ENCODE measurements at places on chromosomes 1 and 21. TPM values are rescaled to one million over a fixed set of nuclear protein-coding genes. Genes with fewer than 3 reads are reported as not detected.

DNA sequence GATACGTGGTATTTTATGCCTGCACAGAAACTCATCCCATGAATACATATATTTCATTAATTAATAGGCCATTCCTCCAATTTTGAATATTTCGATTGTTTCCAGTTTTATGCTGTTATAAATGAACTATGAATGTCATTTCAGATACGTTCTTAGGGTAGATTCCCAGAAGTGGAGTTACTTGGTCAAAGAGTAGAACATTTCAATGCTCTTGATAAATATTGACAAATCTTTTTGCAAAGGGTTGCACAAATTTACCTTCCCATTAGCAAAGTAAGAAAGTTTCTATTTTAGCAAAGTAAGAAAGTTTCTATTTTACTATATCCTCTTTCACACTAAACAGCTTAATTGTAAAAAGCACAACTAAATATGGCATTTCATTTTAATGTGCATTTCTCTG lies 48.9 kb downstream of the KCNT2 start:
- DNase-seq, result no peak

DNA sequence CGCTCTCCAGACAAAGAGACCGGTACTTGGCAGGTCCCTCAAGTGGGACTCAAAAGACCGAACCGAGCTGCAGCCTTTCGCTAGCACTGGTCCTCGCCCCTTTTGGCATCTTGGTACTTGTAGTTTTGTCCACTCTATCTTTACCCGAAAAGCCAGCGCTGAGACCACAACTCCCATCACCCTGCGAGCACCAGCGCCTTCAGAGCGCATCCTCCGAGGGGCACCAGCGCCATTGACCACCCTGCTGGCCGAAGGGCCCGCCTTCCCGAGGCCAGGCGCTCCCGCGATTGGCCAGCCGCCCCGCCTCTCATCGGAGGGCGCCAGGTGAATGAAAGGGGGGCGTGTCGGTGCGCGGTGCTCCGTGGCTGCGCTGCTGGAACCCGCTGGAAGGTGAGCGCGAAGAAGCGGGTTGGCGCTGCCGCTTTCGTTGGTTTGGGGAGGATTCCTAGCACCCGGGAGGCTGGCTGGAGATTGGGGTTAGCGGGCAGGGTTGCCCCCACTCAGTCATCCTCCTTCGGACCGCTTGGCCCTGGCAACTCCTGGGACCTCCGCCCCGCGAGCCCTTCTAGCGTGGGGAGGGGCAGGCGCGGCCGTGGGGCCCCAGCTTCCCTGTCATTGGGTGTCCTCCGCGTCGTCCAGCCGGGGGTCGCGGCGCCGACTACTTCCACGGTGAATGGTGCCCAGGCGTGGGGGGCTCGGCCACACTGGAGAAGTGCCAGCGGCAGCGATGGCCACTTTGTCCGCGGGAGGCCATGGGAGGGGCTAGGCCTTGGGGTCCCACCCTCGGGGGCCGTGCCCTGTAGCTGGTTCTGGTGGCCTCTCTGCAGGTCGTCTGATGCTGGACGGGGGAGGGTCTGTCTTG lies at the start of gene ZBTB8B:
Gene ZBTB8B, plus strand, starts transcription at position 357 of the 862 bp plus-strand sequence. CDS start 5,553 bp downstream, outside the sequence.
- peak; percentile 32 for DNase-seq

- no peak for DNase-seq
Observed at GRCh38 chr1:17097147-17097546, 22.1 kb downstream of the PADI2 start.

- DNase-seq, result no peak
Observed at GRCh38 chr1:214354440-214355148, 73.6 kb downstream of the SMYD2 start.

The EXO1 gene
- 48.2 TPM for total RNA-seq

DNA sequence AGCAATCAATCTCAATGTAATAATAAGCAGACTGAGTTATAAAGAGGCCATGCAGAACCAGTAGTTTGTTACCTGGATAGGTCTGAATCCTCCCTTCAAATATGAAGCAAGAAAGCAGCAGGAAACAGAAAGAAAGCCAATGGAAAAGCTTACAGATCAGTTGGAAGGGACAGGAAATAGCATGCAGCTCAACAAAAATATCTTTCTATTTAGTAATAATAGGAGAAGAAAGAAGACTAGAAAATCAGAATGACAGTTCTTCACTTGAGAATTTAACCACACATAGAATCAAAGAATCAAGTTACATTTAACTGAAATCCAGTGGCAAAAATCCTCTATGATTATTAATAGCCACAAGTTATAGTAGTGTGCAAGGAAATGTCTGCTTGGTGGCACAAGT lies 194.4 kb downstream of the EIF4G3 start:
- no peak for DNase-seq

- peak; percentile 27 for DNase-seq
Observed at GRCh38 chr1:171226747-171227370, 21.4 kb upstream of the FMO1 start.

The GAS5 gene
- total RNA-seq, result 356 TPM

The FAM78B gene
- 0.16 TPM for total RNA-seq

- DNase-seq, result no peak
Observed at GRCh38 chr1:8112611-8113261, 86.6 kb upstream of the ERRFI1 start.

GRCh38 chr1:180027949-180028445 lies 73.4 kb downstream of the CEP350 start:
- no peak for DNase-seq

The KRTAP19-1 gene
- not detected for total RNA-seq

The SELP gene
- total RNA-seq, result 0.13 TPM

DNA sequence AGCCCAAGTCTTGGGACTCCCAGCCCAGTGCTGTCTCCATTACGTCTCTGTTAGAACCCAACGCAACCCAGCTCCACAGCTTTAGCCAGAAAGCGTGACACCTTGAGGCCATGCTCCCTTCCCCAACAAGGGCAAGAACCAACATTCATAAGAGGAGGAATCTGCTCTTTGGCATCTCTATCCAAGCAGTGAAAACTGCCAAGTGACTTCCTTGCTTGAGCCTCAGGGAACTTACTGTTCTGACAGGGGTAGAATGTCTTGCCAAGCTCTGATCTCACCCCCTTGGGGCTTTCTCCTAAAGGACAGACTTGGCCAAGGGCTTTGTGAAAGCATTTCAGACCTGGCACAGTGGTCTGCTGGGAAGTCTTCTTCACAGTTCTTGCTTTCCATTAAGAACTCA lies 56.6 kb downstream of the SYT6 start:
- no peak for DNase-seq

- no peak for DNase-seq
Observed at GRCh38 chr21:38322311-38322950, 65.6 kb downstream of the KCNJ15 start.

DNA sequence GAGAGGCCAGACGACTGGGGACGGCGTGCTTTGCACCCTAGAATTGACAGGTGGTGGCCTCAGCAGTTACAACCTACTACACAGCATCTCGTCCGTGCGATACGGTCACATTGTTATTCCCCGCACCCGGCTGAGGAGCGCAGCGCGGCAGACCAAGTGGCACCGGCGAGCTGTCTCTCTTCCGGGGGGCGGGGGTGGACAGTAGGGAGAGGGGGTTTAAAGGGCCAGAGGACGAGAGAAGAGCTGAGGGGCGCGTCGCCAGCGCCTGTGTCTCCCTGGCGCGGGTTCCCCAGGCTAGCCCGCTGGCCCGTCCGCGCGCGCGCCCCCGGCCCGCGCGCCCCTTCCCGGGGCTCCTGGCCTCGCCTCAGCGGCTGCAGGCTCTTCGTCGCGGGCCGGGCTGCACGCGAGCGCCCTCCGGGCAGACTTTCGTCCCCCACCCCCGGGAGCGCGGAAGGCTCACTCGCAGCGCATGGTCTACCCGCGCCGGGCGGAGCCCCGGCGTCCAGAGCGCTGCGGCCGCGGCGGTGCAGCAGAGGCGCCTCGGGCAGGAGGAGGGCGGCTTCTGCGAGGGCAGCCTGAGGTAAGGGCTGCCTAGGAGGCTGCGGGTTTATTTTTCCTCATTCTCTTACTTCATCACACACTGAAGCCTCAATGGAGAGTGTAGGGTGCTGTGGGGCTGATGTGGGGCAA lies at the start of gene PDE4B:
Gene PDE4B, plus strand, starts transcription at position 227 of the 690 bp plus-strand sequence.
- no peak for DNase-seq

DNA sequence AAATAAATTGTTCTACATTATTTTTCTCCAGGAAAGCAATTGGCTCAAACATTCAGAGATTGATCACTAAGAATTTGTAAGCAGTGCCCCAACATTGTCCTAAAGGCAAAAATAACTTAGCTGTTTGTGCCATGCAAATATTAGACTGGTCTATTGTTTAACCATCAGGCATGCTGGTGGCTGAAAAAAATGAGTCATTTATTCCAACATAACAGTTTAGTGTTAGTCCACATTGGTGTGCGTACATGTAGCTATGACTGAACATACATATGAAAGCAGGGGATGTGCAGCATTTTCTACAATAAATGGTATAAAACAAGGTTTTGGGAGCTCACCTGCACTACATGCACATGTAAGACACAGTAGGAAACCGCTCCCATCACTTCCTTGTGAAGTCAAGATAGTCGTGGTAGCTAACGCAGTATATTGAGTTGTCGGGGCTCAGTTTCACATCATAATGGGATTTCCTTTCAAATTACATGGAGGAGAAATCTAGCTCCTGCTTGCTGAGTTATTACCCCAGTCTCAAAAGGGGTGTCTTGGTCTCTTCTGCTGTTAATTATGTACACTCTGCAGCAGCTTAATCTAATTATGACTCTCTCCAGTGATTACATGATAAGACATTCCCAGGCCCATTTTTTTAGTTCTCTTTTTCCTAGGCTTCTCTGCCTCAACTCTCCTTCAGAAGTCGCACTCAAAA lies 199.4 kb downstream of the LYPLAL1 start:
- DNase-seq, result no peak

- DNase-seq, result peak; percentile 89
Observed at GRCh38 chr1:39183503-39184353, 20.8 kb upstream of the MACF1 start.

DNA sequence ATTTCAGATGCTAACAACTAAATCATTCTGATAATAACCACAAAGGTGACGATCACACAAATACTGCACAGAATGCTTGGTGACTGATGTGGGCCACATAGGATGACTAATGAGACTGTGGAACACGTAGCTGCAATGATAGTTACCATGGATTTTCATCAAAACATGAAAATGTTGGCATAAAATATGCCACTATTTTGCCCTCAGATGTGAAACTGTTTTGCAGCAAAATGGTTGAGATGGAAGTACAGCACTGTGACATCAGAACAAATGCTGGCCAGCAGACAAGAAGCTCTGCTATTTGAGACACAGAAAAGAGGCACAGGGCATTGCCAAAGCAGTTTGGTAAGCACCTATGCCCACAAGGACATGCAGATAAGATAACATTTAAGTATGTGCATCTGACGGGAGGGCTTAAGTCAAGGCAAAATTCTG lies 83.8 kb downstream of the NIBAN1 start:
- peak; percentile 42 for DNase-seq

DNA sequence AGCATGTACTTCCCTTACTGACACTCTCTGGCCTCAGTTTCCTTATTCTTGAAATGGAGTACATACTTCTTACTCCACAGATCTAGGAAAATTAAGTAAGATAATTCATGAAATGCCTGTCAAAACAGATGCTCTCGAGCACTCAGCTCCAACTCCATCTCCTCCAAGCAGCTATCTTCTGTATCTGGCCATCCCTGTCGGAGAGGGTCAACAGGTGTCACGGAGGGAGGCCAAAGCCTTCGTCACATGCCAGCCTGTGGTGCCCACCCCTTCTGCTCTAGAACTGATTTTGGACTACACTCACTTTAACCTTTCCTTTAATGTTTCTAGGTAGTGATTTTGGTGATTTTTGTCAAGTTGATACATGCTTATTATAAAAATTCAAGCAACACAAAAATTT lies 18.8 kb upstream of the PKP1 start:
- peak; percentile 7 for DNase-seq

The OR2W3 gene
- not detected for total RNA-seq

- DNase-seq, result no peak
Observed at GRCh38 chr1:216457356-216457755, 34.1 kb upstream of the USH2A start.

The NBPF4 gene
- not detected for total RNA-seq

GRCh38 chr1:231603598-231604275 lies 22.9 kb upstream of the DISC1 start:
- DNase-seq, result peak; percentile 65

GRCh38 chr1:4880626-4881025 lies 226.2 kb downstream of the AJAP1 start:
- DNase-seq, result no peak

DNA sequence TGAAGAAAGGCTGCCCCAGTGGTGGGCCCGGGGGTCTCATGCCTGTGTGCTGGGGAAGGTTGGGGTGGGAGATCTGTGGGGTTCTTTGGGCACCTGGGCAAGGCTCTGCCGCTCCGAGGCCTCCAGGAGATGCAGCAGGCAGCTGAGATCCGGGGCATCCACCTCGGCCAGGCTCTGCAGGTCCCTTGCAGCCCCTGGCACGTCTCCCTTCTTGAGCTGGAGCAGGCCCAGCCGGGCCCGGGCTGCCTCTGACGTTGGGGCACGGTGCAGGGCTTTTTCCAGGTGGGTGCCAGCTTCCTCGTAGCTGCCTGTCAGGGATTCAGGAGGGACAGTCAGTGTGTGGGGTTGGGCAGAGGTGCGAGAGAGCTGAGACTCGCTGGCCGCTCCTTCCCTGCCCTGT lies 11.4 kb upstream of the MMEL1 start:
- no peak for DNase-seq

The GRIK3 gene
- not detected for total RNA-seq

The VHLL gene
- not detected for total RNA-seq

- DNase-seq, result no peak
Observed at GRCh38 chr1:197660389-197660788, 114.9 kb downstream of the DENND1B start.

DNA sequence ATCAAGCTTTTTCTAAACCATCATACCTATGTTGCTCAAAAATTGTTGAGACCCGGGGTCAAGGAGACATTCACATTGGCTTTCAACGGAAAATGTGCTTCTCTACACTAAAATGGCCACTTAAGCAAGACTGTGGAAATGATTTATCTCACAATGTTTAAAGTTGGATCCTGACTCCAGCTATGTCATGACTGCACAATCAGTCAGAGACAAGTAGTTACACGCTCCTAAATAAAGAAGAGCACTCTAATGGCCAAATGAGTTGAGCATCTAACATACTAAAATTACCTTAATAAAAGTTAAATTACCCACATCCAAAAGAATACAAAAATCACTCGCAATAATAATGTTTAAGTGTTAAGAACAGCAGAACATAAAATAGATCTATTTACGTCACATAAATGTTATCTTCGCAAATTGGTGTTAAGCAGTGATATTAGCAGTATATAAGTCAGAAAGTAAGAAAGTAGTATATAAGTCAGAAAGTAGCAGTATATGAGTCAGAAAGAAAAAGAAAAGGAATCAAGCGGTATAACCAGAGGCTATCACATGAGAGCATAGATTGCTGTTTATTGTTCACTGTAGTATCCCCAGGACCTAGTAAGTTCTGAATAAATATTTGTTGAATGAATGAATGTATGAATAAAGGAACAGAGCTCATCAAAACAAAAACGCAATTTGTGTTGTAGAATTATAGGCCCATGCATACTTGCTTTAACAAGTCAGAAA lies 28.4 kb downstream of the ZNF281 start:
- DNase-seq, result no peak

The ZFP69B gene
- total RNA-seq, result 3.6 TPM

GRCh38 chr1:223320959-223321358 lies 43.0 kb downstream of the SUSD4 start:
- DNase-seq, result no peak

The GBP6 gene
- total RNA-seq, result 0.10 TPM
